ENCODE measurements at places on chromosomes 12 and 14.

GRCh38 chr12:80858356-80858755 lies 79.4 kb downstream of the LIN7A start:
- no peak for DNase-seq

- no peak for DNase-seq
Observed at GRCh38 chr14:103128631-103129300, 5.5 kb downstream of the TNFAIP2 start.

- DNase-seq: no peak
Observed at GRCh38 chr12:40668099-40668529, 24.1 kb upstream of the CNTN1 start.

DNA sequence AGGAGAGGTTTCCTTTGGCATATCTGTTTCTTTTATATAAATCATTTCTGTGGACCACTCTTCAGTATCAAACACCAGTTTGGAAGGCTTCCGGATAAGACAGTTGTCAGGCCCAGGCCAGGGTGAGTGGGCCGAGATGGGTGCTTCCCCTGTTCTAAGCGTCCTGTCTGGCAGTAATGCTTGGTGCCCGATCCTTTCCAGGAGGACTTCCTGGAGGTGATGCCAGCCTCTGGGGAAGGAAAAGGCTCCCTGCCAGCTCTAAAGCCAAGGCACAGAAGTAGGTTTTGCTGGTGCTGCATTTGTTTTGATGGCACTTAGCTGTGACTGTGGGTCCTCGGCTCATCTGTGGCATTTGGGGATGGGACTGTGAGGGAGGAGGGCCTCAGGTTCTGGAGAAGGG lies 124.4 kb upstream of the RTL1 start:
- no peak for DNase-seq

GRCh38 chr12:53944907-53945847 lies 6.5 kb downstream of the HOXC13 start:
- DNase-seq: no peak

- no peak for DNase-seq
Observed at GRCh38 chr12:116613256-116613655, 54.1 kb downstream of the MAP1LC3B2 start.

DNA sequence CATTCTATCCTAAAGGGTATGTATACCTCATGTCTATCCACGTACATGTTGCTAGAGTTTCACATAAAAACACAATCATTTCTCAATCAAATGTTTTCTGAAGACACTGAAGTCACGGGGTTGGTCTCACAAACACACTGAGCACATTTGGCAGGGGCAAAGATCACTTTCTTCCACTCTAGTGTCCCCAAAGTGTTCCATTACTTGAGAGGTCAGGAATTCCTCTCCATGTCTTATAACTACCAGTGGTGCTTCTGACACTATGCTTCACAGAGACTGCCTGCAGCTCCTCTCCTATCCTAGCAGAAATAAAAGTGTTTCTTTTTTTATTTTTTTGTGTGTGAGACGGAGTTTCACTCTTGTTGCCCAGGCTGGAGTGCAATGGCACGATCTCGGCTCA lies 19.1 kb downstream of the ZFYVE1 start:
- no peak for DNase-seq

DNA sequence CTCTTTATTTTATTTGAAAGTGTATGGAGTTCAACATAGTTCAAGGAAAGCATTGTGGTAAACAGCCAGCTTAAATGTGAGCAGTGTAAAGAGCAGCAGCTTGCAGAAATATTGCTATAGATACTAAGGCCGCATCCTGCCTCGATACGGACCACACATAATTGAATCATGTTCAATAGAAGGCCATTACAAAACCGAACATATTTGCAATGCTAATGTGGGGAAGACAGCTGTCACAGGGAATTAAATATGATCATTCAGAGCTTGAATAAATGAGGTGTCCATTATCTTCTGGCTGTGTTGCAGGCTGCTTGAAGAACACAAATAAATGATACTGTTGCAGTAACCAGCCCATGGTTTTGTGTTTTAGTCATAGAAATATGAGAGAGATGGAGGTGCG lies 173.2 kb downstream of the BRMS1L start:
- DNase-seq: no peak

DNA sequence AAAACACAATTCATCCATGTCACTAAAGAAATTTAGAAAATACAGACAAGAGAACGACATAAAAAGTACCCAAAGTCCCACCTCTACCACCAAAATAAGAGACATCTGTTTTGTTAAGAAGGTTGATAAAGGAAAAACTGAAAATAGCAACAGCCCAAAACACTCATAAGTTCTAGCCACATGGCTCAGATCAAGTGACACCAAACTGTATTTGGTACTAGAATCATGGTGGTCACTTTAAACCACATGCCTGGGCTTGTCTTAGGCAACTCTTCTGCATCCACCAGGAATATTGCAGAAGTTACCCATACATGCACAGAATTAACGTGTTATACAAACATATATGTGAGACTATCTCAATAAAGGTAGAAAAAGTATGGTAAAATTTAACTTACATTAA lies 78.2 kb upstream of the GTF2A1 start:
- no peak for DNase-seq

DNA sequence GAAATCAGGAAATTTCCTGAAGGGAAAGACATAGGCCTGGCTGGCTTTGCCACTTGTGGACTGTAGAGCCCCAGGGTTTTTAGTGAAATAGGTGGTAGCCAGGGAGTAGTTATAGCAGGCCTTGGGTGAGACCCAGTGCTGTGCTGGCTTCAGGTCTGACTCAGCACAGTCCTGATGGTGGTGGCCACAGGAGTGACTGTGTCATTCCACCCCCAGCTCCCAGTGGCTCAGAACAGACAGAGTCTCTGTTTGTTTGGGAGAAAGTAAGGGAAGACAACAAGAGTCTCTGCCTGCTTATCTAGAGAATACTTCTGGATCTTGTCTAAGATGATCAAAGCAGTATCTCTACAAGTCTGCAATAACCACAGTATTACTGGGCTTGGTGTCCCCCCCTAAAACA lies 27.5 kb upstream of the OR6J1 start:
- DNase-seq: no peak

DNA sequence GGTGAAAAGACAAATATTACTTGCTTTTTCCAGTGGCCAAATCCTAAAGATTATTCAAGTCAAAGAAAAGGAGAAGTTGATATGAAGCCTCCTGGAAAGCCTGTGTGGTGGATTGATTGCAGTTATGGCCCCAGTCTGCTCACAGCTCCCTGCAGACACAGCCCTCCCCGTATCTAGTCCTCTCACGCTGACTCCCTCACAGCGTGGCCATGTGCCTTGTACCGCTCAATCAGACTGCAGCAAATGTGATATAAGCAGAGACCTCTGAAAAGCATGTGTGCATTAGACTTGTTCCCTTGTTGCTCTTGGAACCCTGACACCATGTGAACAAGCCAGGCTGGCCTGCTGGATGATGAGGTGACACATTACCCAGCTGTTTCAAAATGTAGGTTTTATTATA lies 398.0 kb upstream of the GARIN6 start:
- DNase-seq: no peak

- DNase-seq: no peak
Observed at GRCh38 chr14:53710615-53711014, 246.0 kb downstream of the BMP4 start.

GRCh38 chr12:131323879-131324278 lies 370.2 kb downstream of the ADGRD1 start:
- DNase-seq: no peak

- no peak for DNase-seq
Observed at GRCh38 chr14:70731447-70732239, 77.7 kb downstream of the MAP3K9 start.

- DNase-seq: no peak
Observed at GRCh38 chr12:124046456-124046740, 73.4 kb downstream of the ZNF664 start.

- DNase-seq: no peak
Observed at GRCh38 chr12:26340649-26341048, 145.3 kb downstream of the SSPN start.

DNA sequence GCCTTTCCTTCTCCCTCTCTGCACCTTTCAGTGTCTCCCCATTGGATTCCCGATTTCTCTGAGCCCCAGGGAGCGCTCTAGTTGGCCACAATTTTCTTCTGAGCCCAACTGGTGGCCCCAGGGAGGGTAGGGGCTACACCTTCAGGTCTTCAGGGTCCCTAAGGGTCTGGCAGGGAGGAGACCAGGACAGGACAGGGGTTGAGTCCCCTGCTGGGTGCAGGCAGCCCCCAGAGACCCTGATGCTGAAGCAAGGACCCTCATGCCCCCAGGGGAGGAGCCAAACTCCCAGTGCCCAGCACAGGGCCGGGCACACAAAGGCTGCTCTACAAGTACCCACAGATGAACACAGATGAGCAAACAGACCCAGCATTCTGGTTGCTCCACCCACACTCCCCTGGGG lies 12.7 kb downstream of the FOXN4 start:
- no peak for DNase-seq

- no peak for DNase-seq
Observed at GRCh38 chr14:21680072-21680471, 6.5 kb upstream of the OR4E1 start.

DNA sequence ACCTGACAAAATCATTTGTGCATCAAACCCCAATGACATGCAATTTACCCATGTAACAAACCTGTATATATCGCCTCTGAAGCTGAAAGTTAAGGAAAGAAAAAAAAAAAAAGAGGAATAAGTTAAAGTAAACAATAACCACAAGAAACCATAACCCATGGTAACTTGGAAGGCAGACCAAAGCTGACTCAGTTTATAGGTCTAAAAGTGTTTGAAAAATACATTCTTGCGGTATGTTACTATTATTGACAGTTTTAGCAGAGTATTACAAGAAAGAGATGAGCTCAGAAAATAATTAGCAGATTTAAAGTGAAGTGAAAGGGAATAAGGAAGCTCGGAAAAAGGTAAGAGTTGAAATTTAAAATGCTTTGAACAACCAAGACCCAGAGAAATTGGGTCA lies 34.4 kb upstream of the MGAT4C start:
- DNase-seq: no peak

DNA sequence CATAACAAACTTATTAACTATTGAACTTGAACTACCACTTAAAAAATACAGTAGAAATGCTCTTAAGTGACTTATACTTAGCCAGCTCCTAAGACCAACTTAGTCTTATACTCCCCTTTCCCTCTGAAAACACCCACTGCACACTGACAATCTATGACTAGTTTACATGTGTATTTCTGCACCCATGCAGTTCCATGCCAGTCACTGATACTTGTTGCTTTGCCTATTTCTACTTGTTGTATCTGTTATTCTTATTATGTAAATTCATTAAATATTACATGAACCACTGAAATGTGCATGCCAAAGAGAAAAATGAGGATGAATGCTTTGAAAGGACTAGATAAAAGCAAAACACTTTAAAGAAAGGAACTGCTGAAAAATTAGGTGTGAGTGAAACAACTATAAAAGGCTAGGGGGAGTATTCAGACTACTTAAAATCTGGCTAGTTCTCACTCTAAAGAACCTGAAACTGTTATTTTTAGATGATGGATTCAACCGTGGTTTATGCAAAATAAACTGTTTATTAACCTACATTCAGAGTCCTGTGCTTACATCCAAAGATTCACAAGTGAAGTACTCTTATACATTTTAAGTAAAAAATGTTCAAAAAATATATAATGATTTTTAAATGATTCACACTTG lies 74.7 kb downstream of the RPS6KA5 start:
- no peak for DNase-seq

GRCh38 chr14:50766338-50766886 lies 64.5 kb downstream of the NIN start:
- no peak for DNase-seq

- no peak for DNase-seq
Observed at GRCh38 chr12:117523971-117524370, 162.5 kb upstream of the NOS1 start.

- no peak for DNase-seq
Observed at GRCh38 chr12:121915841-121916321, 2.5 kb upstream of the CFAP251 start.

DNA sequence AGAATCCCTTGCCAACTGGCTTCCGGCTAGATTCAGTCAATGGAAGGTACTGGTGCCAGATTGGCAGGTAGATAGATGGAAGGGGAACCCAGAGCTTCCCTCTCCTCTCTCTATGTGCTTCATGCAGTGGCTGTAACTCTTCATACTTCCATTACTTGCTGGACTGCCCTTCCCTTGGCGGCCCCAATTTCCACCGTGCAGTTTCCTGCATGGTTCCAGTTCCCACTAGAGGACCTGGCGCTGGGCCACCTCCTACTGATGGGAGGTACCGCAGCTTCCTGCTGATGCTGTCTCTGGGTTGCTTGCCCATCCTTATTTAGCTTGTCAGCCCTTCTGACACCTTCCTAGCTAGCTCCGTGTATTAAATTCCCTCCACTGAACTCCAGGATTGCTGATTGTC lies 226.4 kb downstream of the ANO2 start:
- DNase-seq: no peak

GRCh38 chr12:107485731-107486130 lies 199.9 kb upstream of the PWP1 start:
- DNase-seq: no peak

DNA sequence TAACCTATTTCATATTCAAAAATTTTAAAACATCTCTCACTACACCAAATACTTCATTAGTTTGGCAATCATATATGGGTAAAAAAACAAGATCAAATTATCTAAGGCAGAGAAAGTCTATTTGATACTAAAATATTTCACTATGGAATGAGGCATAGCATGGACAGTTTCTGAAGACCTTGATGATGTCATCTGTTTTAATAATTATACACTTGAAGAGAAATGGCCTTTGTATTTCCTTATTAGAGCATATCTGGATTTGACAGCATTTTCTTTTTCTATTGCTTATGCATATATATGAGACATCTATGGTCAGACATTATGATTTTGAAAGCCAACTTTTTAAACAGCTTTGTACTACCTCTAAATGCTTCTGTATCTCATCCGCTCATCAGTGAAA lies 88.6 kb downstream of the DDHD1 start:
- DNase-seq: no peak

- DNase-seq: no peak
Observed at GRCh38 chr14:58668848-58669480, 31.2 kb downstream of the DACT1 start.

DNA sequence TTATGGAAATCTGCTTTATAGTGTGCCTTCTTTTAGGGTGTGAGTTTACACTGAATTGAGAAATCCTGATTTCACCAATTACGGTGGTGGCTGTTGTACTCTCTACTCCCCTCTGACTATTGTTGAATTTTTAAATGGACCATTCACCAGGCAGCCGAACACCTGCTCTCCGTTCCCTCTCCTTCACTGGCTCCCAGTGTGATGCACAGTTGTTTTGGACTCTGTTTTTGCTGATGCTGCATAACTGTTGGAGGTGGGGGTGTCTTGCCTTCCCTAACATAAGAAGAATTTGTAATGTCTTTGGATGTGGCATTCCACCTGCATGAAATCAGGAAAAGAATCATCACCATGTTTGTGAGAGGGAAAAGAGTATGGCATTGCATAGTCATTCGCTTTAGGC lies 341.2 kb downstream of the SNAPC1 start:
- no peak for DNase-seq

GRCh38 chr12:30962047-30962446 lies 35.5 kb downstream of the TSPAN11 start:
- no peak for DNase-seq

DNA sequence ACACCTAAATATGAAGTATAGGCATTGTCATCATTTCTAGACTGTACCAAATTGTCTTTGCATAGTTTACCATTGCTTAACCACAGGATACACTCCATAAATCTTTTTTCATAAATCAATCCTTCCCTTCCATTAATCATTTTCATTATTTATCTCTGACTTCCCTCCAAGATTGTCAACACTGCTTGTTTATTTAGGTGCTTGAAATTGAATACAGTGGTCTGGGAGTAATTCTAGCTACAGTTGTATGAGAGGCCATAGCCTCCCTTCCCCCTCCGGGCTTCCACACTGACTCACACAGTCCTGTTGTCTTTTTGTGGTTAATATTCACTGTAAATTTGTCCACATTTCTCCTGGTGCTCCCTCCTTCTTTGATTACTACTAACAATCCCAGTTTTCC lies 114.2 kb upstream of the ARID2 start:
- peak; percentile 57 for DNase-seq

All from right renal pelvis (tissue), 4 donors.